ENCODE measurements at places on chromosomes 11 and 22. TPM values are rescaled to one million over a fixed set of nuclear protein-coding genes. Genes with fewer than 3 reads are reported as not detected.

Gene PAMR1
- 29.9 TPM for total RNA-seq

Gene OR52I1
- not detected for total RNA-seq

Gene PTPRCAP
- total RNA-seq: 0.84 TPM

- DNase-seq: no peak
Observed at GRCh38 chr11:1776331-1776851, 12.7 kb upstream of the CTSD start.

DNA sequence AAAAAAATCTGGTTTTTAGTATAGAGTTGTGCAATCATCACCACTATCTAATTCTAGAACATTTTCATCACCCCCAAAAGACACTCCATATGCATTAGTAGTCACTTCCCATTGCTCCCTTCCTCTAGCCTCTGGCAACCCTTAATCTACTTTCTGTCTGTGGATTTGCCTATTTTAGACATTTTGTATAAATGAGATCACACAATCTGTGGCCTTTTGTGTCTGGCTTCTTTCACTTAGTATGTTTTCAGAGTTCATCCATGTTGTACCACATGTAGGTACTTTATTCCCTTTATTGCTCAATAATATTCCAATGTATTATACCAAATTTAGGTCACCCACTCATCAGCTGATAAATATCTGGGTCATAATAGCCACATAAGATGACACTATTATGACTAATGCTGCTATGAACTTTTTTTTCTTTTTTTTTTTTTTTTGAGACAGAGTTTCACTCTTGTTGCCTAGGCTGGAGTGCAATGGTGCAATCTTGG, 67.5 kb upstream of the SCUBE2 start:
- DNase-seq: no peak

DNA sequence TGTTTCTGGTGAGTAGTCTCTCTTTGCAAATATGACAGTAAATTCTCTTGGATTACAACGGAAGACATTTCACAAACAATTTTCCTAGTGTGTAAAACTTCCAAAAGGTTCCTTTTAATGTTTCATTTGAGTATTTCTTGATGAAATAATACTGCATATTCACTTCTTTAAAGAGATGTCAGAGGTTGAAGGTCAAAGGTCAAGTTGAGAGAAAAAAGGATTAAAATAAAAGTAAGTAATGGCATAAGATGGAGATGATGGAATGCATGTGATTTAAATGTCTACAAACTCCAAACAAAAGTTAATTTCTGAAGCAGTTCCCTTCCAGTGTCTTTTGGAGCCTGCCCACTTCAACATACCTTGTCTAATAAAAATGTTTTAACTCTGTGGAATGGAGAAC, 40.7 kb downstream of the APOL5 start:
- no peak for DNase-seq

DNA sequence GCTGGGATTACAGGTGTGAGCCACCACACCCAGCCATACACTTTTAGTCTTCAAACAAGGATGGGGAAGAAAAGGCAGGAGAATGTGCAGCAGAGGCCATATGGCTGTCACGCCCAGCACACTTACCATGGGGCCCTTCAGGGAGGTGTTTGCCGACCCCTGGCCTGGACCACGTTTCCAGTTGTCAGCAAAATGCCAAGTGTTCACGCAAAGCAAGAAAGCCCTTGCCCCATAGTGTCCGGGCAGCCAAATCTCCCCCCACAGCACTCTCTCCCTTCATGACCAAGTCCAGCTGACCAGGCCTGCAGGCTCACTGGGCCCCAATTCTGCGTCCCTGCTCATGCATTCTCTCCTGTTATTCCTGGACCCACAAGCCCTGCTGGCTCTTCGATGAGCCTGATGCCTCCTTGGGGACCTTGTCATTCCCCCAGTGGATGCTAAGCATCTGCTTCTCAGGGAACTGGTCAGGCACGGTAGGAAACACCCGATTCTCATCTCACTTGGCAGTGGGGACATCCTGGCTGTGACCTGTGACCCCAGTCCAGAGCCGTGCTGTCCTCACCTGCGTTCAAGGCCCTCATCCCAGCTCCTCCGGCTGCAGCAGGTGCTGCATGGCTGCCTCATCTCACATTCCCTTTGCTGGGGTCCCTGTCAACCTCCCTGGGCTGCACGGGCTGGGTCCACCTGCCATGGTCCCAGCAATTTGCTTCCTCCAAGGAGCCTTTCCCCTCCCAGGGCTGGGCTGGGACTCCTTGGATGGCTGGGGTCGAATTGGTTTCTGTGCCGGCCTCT, 96.4 kb downstream of the CTTN start:
- DNase-seq: no peak

GRCh38 chr11:23556163-23556750, 696.0 kb upstream of the CCDC179 start:
- DNase-seq: no peak

- no peak for DNase-seq
Observed at GRCh38 chr11:119593346-119593745, 135.7 kb downstream of the NECTIN1 start.

GRCh38 chr22:36236388-36237319, 2.7 kb downstream of the APOL2 start:
- DNase-seq: no peak

- peak; percentile 75 for DNase-seq
Observed at GRCh38 chr11:64447831-64448598, 89.1 kb downstream of the RPS6KA4 start.

- no peak for DNase-seq
Observed at GRCh38 chr11:58061813-58062212, 31.1 kb downstream of the OR6Q1 start.

GRCh38 chr11:85423316-85423715, 203.8 kb downstream of the DLG2 start:
- DNase-seq: peak; percentile 40

All from muscle of leg (tissue), 16 donors.